ENCODE measurements at places on chromosomes 6 and 20.
A peak's percentile ranks its signal among the peaks of the same experiment; 100 is the strongest.

DNA sequence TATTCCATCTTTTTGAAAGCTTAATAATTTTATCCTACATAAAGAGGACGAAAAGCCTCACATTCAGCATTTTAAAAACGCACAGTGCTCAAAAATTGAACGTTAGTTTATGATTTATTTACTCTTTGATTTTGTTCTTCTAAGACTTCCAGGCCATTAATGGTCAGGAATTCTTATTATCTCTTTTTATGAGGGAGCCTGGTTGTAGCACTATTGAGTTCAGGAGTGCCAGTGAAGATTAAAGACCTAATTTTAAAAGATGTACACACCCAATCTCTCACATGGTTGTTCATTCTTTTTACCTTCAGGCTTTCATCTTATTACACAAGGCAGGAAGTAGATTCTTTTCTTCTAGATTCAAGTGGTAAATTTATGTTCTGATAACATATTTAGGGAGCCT, 68.6 kb downstream of the HDDC2 start:
- no peak for DNase-seq

DNA sequence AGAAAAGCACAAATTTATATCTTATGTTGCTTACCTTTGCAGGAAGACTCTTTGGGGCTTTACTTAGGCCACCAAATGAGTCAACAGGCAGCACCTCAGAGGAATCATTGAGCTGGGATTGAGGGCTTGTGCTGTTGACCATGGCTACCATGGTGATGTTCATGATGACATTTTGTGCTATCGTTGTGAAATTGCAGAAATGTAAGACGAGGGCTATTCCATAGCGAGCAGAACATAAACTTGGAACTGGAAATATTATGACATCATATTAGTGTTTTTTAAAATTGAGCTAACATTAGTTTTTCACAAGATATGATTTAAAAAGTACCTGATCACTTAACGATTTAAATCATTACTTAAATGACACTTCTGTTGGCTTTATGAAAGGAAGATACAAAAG, 11.8 kb downstream of the SLC17A3 start:
- no peak for DNase-seq

- DNase-seq: no peak
Measured at GRCh38 chr20:17629025-17629424, 53.0 kb downstream of the RRBP1 start.

DNA sequence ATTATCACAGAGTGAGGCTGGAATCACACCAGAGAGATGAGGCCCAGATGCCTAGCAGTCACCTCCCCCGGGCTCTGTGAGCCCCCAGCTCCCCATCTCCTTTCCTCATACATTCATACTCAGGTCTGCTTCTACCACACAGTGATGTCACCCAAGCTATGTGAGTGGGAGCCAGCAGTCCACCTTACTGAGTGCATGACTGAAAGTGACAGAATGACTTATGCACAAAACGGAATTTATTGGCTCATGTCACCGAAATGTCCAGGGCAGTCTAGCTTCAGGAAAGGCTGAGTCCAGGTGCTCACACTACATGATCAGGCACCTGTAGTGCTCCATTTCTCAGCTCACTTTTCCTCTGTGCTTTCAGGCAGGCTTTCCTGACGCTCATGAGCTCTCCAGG, 36.7 kb upstream of the CCN6 start:
- DNase-seq: no peak

- peak; percentile 29 for DNase-seq
Measured at GRCh38 chr20:4568361-4568959, 153.2 kb upstream of the PRND start.

GRCh38 chr20:21272679-21273078, 30.5 kb upstream of the XRN2 start:
- no peak for DNase-seq

- no peak for DNase-seq
Measured at GRCh38 chr6:24919056-24919892, 16.5 kb downstream of the RIPOR2 start.
